B cell (primary cell): ENCODE measurements at places on chromosomes 16 and 17. TPM values are rescaled to one million over a fixed set of nuclear protein-coding genes. Genes with fewer than 3 reads are reported as not detected.

The CRK gene
- total RNA-seq: 31.9 and 36.4 TPM in 2 replicates

The GDPD3 gene
- 17.3 and 22.7 TPM in 2 replicates for total RNA-seq

The TP53TG3 gene
- not detected in 2 replicates for total RNA-seq

The SHISA9 gene
- total RNA-seq: 0.07 and 0.19 TPM in 2 replicates

The RAMP2 gene
- total RNA-seq: not detected in 2 replicates

The SDR42E1 gene
- 6.9 and 8.6 TPM in 2 replicates for total RNA-seq

The TMC8 gene
- 235 and 252 TPM in 2 replicates for total RNA-seq

The DHRS11 gene
- total RNA-seq: 7.3 and 8.2 TPM in 2 replicates

The MYH11 gene
- total RNA-seq: 0.05 and 0.15 TPM in 2 replicates

The CPNE7 gene
- 0.61 and 0.76 TPM in 2 replicates for total RNA-seq

The CCL1 gene
- total RNA-seq: not detected in 2 replicates

The SPIRE2 gene
- total RNA-seq: 2.0 and 2.7 TPM in 2 replicates

DNA sequence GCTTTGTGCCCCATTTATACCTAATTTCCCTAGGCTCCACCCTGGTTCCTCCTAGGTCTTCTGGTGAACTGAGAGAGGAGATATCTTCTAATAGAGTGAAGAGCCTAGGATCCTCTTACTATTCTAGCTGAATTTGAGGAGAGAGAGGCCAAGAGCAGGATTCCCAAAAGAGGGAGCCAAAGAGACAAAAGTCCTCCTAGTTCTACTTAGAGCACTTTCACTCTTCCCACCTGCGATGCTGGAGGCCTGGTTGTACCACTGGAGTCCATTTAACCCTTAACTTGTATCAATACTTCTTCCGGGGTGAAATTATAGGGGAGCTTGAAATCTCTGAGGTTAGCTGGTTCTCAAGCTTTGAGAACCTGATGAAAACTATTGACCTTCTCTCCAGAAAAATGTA is 3.4 kb upstream of the SSH2 start:
- no peak for DNase-seq

DNA sequence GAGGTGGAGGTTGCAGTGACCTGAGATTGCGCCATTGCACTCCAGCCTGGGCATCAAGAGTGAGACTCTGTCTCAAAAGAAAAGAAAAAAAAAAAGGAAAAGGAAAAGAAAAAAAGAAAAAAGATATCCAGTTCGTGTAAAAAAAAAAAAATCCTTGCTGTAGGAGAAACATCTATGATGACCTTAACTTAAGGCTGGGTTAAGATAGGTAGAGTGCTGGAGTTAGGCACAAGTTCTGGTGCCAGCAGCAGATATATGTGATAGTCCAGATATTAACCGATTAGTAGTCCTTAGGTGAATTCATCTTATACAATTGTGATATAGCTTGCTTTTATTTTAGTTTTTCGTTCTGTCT is 17.2 kb downstream of the PSMD11 start:
- DNase-seq: no peak

- peak; percentile 83 for DNase-seq
Measured at GRCh38 chr16:89122322-89122851, 28.7 kb downstream of the ACSF3 start.

GRCh38 chr16:72852421-72852820 is 195.5 kb downstream of the ZFHX3 start:
- no peak for DNase-seq

GRCh38 chr16:30766206-30766932 is 4.2 kb downstream of the RNF40 start:
- no peak for DNase-seq

DNA sequence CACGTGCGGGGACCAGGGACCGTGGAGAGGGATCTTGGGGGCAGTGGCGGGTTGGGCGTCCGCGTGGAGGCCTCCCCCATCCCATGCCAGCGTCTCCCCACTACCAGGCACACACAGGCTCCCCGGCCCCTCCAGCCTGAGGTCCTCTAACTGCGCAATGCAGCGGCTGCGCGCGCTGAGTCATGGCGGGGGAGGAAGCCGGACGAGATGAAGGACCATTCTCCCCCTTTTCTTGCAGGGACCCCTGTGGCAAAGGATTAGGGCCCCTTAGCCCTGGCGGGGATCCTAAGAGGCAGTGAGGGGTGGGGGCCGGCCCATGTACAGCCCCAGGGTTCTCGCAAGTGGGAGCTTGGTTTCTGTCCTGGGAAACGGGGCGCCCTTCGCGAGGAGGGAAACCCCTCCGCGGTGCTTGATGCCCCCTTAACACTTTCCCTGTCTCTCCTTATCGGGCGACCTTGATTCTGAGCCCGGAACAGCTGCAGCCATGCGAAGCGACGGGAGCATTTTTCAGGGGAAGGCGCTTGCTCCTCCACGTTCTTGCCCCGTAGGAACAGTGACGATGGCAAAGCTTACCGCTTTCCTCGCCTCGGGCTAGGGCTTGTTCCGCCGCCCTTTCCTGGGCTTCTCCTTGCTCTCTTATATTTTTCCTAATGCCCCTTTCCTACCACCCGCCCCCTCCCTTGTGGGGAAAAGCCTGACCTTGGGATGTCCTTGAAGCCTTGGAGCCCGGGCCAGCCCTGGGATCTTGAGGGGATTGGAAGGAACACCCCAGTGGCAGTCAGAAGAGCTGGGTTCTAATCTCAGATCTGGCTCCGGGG is 592 bp downstream of the ALDOA start:
- peak; percentile 35 for DNase-seq

- DNase-seq: peak; percentile 41
Measured at GRCh38 chr17:78174870-78175642, 6.7 kb downstream of the SYNGR2 start.

DNA sequence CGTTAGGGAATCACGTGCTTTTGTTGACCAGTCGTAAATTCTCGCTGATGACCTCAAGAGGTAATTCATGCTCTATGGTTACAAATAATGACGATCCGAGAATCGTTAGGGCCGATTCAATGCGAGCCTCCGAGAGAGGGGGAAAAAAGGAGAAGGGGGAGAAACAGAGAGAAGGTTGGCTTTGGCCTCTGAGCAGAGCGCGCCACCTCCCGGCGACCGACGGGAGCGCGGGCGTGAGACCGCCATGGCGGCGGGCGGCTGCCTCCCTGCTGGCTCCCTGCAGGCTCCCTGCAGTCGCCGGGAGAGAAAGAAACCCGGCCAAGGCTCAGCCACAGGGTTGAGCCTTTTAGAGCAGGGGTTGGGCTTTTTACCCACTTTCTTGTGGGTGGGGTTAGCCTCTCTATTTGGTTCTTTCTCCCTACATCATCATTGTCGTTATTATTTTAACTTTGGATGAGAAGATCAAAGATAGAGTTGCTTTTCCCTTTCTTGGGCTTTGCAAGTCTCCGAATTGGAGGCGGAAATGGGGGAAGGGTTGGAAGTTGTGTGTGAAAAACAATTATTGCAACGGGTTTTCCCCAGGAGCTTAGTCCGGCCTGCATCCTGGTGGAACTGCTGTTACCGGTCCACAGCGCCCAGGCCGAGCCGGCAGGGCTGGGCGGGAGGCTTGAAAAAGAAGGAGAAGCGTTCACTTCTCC is 410 bp upstream of the HOXB5 start:
- peak; percentile 87 for DNase-seq

- DNase-seq: no peak
Measured at GRCh38 chr16:84526794-84527531, 22.5 kb upstream of the MEAK7 start.

DNA sequence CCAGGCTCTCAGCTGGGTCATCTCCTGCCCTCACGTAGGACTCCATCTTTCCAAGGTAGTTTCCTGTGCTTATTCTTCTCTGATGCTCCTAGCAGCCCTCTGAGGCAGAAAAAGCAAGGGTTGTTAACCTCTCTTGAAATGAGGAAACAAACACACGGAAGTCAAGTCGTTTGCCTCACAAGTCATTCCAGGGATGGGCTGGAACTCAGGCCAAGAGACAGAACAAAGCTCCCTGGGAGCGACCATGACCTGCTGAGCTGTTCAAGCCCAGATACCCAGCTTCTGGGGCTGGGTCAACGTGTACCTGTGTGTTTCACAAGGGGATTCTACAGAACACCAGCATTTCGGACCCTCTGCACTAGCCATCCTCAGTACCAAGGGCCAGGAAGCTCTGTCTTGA is 28.1 kb downstream of the SRL start:
- no peak for DNase-seq

- DNase-seq: no peak
Measured at GRCh38 chr16:80231121-80231520, 309.7 kb upstream of the DYNLRB2 start.

DNA sequence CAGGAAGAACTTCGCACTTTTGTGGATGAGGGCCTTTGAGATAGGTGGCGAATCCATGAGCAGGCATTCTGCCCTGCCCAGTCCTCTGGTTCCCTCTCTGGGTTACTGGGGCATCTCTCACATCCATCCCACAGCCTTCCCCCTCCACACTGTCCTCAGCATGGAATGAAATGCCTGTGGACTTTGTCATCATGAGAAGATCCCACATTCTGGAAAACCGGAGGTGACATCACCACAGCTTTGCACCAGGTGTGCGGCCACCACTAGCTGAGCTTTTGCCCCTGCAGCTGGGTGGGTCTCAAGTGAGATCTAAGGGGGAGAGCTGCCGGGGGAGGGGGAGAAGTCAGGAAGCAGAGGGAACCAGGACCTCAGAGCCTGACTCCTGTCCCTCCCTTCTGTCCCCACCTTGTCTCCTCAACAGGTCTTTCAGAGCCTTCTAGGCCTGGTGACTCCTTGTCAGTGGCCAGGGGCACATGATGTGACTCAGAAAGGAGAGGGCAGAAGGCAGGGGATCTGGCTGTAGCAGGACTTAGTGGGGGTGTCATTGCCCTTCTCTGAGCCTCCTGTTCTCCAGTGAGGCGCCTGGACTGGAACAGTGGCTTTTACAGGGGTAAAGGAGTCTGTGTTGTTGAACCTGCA is 40.0 kb upstream of the DLX4 start:
- DNase-seq: no peak

DNA sequence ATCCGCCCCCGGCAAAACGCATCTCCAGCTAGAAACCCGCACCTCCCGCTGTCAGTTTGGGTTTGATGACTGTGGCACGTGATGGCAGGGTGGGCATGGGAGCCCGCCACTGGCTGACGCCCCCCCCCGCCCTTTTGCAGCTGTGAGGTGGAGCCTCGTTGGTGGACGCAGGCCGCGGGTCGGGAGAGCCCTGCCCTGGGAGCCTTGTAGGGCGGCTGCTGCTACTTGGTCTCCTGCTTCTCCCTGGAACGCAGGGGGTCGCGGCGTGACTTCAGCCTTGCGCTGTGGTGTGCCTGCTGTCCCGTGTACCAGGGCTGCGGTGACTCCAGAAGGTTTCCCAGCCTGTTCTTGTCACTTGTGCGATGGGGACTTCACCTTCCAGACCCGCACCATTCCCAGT is 28.2 kb downstream of the GSE1 start:
- no peak for DNase-seq

- no peak for DNase-seq
Measured at GRCh38 chr17:74687886-74688285, 24.8 kb downstream of the CD300LF start.

- DNase-seq: no peak
Measured at GRCh38 chr16:11248133-11248532, 7.9 kb downstream of the SOCS1 start.

DNA sequence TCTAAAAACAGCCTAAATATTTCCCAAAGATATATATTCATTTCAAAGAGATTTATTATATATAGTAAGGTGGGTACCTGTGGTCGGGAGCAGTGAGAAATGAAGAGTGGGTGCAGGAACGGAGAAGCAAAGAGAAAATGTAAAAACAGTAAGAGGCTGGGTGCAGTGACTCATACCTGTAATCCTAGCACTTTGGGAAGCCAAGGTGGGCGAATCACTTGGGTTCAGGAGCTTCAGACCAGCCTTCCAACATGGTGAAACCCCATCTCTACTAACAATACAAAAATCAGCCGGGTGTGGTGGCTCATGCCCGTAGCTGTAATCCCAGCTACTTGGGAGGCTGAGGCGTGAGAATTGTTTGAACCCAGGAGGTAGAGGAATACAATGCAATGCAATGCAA is 257.1 kb downstream of the BCAS3 start:
- DNase-seq: no peak

GRCh38 chr16:4116325-4117249 is at the start of gene ADCY9:
TSS of gene ADCY9 (minus strand) at chr16:4116442. CDS start at chr16:4115442, 1,000 bp downstream.
- DNase-seq: peak; percentile 88

DNA sequence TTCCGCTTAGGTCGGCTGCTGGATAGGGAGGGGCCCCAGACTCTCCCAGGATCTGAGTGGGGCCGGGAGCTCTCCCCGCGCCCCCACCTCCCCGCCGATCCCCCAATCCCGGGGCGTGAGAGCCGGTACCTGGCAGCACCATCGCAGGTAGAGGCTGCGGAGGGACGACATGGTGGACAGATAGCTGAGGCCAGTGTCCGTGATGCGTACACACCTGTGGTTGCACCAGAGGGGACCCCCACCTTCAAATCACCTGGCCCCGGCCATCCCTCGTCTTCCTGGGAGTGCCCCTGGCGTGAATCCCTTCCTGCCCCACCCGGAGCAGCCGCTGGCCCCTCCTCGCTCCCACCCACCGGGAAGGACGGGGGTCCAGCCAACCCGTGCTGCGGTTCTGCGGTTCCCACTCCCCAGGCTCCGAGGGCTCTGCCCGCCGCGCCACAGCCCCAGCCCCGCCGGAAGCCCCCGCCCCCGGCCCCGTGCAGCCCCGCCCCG is 4.7 kb upstream of the WDR24 start:
- peak; percentile 44 for DNase-seq

- DNase-seq: no peak
Measured at GRCh38 chr16:86733546-86734254, 155.4 kb downstream of the FOXL1 start.

DNA sequence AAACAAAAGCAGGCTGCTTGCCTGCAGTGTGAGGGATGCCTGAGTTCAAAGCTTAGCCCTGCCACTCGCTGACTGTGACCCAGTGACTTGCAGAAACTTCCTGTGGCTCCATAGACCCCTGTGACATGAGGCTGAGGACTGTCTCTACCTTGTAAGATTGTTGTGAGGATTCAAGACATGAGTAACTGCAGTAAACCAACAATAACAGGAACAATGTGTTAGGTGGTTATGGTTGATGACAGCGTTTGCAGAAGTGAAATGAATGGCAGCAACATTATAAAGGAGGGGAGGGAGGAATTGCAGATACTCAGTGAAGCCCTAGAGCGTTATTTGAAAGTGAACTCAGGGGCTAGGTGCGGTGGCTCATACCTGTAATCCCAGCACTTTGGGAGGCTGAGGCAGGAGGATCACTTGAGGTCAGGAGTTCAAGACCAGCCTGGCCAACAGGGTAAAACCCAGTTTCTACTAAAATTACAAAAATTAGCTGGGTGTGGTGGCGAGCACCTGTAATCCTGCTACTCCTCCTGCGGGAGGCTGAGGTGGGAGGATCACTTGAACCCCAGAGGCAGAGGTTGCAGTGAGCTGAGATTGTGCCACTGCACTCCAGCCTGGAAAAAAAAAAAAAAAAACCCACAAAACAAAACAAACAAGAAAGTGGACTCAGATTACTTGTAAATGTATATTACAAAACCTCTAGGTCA is 33.5 kb upstream of the EMP2 start:
- peak; percentile 61 for DNase-seq

GRCh38 chr16:70740914-70741782 is 55.3 kb upstream of the MTSS2 start:
- DNase-seq: no peak

DNA sequence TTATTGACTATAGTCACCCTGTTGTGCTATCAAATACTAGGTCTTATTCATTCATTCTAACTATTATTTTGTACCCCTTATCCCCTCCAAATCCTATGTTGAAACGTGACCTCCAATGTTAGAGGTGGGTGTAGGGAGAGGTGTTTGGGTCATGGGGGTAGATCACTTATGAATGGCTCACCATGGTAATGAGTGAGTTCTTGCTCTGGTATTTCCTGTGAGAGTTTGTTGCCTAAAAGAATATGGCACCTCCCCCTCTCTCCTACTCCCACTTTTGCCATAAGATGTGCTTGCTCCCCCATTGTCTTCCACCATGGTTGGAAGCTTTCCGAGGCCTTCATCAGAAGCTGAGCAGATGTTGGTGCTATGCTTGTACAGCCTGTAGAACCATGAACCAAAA is 59.3 kb upstream of the BRD7 start:
- DNase-seq: no peak

GRCh38 chr17:1865252-1866037 is 35.6 kb downstream of the RPA1 start:
- peak; percentile 73 for DNase-seq
